ENCODE measurements at places on chromosomes 7 and 10.

DNA sequence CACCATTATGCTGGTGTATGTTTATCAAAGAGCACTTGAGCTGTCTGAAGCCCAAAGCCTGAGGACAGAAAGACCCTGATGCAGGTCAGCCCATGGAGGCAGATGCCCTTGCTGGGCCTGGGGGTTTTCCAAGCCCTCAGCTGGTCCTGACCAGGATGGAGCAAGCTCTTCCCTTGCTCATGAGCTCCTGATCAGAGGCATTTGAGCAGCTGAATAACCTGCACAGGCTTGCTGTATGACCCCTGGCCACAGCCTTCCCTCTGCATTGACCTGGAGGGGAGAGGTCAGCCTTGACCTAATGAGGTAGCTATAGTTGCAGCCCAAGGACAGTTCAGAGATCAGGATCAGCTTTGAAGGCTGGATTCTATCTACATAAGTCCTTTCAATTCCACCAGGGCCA lies 13.0 kb downstream of the AQP1 start:
- no peak for DNase-seq

DNA sequence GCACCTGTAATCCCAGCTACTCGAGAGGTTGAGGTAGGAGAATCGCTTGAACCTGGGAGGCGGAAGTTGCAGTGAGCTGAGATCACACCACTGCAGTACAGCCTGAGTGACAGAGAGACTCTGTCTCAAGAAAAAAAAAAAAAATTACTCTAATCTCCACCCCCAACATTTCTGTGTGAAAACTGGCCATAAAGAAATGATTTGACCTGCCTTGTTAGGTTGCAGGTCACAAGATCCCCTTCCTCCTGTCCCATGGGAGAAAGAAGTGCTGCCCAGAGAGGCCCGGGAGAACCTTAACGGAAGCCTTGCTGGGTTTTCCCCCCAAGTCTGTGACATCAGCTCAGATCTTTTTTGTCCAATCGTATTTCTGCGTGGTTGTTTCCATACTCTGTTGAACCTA lies 8.7 kb upstream of the CALHM1 start:
- DNase-seq: no peak

DNA sequence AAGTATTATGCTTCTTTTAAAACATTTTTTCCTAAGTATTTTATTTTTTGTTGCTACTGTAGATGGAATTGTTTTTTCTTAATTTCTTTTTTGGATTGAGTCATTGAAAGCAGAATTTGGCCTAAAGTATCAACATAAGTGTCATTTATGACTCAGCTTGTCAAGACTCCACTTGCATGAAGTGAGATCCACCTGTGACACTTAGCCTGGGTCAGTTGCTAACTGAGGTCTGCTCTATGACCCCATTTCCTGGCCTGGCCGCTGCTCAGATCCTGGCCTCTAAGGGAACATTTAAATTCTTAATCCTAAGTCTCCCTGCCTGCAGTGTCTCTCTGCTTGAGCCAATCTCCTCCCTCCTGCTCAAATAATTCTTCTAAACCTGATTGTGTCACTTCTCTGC lies 35.5 kb downstream of the TMEM270 start:
- DNase-seq: no peak

GRCh38 chr10:127091354-127091753 lies 105.0 kb downstream of the INSYN2A start:
- DNase-seq: no peak

DNA sequence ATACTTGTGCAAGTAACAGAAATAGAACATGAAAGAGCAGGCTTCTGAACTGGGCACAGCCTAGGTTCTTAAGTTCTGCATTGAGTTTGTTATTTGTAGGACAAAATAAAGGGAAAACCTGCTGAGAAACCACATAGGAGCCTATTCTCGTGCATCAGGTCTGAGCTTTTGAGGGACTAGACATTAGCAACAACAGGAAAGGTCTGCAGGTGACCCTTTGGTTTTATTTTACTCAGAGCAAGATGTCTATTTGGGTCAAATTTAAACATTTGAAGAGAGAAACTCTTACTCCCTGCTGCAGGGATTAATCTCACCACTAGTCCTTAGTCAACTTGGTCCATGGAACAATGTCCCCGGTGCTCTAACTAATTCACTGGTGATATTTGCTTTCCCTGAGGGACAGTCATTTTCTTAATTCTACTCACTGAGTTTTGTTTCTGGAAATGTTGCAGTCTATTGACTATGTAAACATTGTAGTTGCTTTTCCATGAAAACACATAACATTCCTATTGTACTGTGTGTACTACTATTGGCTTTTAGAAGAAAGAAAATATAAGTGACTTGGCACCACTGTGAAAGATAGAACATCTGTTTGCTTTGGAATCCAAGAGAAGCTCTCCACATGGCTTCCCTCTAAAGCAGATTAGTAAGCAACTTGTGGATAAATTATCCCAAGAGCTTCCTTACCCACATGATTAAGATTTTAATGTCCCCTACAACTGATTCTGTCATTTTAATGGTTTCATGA lies 108.2 kb downstream of the CHRM2 start:
- DNase-seq: no peak

GRCh38 chr7:112359086-112359485 lies 91.2 kb upstream of the IFRD1 start:
- no peak for DNase-seq

DNA sequence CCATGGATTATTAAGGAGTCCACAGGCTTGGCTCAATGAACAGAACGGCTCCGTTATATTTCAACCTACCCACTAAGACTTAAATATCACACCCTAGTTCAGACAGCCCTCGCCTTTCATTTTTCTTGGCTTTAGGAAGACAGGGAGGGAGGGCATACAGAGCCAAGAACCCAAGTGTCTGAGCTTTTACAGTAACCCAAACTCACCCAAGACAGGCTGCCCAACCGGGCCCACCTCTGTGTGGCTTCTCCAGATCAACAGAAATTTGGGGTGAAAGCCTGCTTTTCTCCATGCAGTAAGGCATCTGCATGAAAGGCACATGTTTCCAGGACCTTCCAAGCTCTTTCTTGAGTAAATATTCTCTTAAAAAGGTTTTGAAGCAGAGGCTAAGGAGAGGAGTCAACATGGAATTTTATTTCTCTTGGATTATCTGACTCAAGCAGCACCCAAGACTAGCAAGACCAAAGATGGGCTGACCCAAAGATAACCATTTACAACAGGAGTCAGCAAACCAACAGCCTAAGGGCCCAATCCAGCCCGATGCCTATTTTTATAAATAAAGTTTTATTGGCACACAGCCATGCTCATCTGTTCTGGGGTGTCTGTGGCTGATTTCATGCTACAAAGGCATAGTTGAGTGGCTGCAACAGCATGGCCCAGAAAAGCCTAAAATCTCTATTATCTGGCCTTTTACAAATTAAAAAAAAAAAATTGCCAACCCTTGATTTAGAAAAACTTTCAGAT lies 90.1 kb downstream of the KCNMA1 start:
- no peak for DNase-seq

DNA sequence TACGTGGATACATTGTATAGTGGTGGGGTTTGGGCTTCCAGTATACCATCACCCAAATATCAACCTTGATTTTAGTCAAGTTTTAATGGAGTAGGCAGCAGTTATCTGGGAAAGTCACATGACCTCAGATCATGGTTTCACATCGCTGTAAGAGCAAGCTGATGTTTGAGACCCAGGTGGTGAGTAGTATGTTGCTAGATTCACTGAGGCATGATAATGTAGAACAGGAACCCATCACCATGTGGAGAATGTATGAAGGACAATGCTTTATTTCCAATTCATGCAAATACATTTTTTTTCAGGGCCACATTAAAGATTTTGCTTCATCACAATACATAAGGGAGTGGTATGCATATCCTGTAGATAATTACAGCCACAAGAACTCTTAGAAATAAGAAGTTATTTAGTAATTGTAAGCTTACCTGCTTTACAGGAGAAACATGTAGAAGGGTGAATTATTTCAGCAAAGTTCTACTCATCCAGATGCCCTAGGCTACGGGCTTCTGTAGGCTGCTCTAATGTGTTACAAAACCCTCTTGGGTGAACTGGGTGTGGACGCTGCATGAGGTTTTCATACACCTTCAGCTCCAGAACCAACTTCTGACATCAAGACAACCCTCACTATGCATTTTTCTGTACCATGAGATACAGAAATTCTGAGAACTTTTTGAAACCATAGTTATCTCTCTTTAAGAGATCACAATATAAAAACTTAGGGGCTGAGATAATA lies 27.6 kb upstream of the LAMB4 start:
- no peak for DNase-seq

GRCh38 chr10:47283848-47284247 lies 16.1 kb upstream of the GDF10 start:
- no peak for DNase-seq

GRCh38 chr7:4774658-4775249 lies 669 bp upstream of the AP5Z1 start:
- DNase-seq: peak; percentile 44

- no peak for DNase-seq
Measured at GRCh38 chr7:140694592-140694991, 1.9 kb upstream of the NDUFB2 start.

DNA sequence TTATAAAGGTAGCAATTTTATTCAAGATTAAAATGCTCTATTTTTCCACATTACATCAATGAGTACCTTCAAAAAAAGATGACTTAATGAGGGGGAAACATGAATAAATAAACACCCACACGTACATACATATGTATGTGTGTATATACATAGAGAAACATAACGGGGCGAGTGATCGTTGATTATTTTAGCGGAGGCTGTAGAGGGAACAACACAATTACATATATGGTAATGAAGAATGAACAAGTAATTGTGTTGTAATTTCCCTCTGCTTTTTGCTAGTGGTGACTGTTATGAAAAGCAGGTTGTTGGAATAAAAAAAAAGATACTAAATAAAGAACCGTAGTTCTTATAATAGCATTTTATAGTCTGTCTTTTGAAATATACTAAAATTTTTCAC lies 63.2 kb downstream of the CACNB2 start:
- no peak for DNase-seq

GRCh38 chr10:34698248-34698831 lies 116.8 kb downstream of the PARD3 start:
- no peak for DNase-seq

- DNase-seq: no peak
Measured at GRCh38 chr7:37481722-37482288, 33.1 kb upstream of the ELMO1 start.

DNA sequence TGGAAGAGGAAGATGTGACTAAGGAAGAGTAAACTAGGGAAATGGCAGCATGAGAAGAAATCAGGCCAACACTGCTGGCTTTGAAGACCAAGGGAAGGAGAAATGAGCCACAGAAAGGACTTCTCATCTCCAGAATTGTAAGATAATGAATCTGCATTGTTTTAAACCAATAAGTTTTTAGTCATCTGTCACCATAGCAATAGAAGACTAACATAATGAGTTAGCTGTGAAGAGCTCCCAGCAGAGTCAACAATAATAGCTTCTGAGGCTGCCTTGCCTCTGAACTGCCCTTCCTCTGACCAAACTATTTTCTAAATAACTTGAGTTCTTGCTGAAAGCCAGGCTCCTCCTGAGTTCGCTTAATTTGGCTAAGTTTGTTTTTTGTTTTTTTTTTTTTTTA lies 103.6 kb downstream of the CACNA2D1 start:
- no peak for DNase-seq

- DNase-seq: no peak
Measured at GRCh38 chr7:25427721-25428120, 199.4 kb upstream of the NPVF start.

DNA sequence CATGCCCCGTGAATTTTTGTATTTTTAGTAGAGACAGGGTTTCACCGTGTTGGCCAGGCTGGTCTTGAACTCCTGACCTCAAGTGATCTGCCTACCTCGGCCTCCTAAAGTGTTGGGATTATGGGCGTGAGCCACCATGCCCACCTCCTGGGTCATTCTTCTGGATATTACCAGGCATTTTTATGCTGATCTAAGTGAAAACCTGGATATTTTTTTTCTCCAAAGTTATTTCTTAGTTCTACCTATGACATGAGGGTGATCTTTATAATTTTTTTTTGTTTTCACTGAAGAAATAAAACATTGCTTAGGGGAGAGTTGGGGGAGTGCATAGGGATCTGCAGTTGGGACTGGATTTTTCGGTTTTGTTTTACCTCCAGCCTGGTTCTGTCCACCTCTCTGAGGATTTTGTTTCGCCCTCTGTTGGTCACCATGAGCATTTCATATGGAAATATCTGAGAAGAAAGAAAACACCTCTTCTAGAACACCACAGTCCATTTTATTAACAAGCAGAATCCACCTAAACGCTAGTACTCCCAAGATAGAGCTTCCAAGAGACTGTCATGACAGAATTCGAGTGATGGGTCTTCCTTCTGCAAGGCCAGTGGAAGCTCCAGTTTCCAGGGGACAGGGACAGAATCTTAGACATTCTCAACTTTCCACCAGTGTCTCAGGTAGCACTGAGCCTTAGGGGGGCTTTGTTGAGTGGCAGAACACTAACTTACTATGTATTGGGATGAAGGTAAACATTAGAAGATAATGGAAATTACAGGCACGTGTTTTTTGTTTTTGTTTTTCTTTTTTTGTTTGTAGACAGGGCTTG lies 33.4 kb upstream of the AFAP1L2 start:
- DNase-seq: no peak

GRCh38 chr7:98286093-98286539 lies 4.6 kb downstream of the BRI3 start:
- no peak for DNase-seq

GRCh38 chr7:44262031-44262430 lies 61.3 kb downstream of the YKT6 start:
- no peak for DNase-seq

DNA sequence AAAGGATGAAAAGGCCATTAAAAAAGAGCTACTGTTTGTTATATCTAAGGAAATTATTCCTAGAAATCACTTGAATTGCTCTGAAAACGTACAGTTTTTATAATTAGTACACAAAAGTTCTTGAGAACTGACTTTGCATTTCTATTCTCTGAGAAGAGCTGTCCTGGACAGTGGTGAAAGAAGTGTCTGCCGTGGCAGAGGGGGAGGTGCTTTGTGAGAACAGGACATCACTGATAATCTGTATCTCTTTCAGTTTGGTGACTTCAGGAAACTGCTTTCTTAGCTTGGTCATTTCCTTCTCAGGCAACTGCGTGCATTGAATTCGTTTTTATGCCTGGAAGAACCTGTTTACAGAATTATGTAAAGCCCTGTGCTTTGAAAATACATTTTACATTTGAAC lies 52.1 kb downstream of the POLL start:
- no peak for DNase-seq

DNA sequence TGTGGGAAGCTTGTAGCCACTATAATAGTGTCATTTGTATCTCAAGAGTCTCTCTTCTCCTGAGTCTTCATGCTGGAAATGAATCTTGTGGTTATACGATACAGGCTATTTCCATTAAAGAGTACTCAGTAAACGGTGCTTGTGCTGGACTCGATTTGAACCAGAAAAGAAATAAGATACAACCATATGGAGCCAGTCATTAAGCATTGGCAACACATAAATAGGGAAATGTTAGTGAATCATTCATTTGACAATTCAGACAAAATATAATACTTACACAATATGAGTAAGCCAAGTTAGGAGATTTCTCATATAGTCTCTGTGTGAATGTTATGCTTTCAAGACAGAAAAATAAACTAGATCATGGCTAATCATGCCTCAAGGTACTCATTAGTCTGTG lies 356.8 kb downstream of the PLXDC2 start:
- peak; percentile 25 for DNase-seq

- no peak for DNase-seq
Measured at GRCh38 chr10:44424957-44425356, 40.1 kb upstream of the CXCL12 start.

- no peak for DNase-seq
Measured at GRCh38 chr7:36171503-36171902, 18.4 kb downstream of the EEPD1 start.

Measured in NCI-H446 (cell line).